ENCODE measurements at places on chromosomes 5 and 9.

DNA sequence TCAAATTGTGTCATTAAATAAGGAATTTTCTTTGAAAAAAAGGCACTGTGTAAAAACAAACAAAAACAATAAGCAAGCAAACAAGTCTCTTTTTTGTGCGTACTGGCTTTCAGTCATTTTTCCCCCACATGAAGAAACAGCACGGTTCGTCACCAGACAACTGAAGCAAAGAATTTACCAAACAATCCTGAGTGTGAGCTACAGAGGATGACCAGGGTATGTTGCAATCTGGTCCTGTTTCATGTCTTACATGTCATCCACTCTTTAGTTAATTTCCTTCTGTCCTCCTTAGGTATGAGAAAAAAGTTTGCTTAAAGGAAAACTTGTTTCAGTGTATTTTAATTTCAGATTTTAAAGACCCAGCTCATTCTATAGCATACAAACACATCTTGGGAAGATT lies 1080.7 kb upstream of the NUDT12 start:
- DNase-seq, result no peak

GRCh38 chr5:180811623-180812124 lies 9.1 kb upstream of the MGAT1 start:
- DNase-seq, result no peak

DNA sequence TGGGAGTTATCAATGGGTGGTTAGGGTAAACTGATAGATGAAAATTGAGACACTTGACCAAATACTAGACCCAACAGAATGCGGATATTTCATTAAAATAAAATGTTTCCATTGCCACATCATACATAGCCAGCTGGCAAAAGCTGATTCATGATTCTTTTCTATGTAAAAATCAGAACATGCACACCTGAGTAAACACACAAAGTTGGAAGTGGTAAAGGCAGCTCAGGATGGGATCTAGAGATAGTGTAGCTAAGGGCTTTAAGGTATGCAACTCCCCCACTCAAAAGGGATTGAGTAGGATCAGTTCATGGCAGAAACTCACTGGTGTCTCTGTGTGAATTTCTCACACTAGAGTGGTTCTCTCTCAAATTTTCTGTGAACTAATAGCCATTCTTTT lies 541.1 kb upstream of the GRAMD2B start:
- no peak for DNase-seq

GRCh38 chr9:135255033-135255840 lies 167.8 kb downstream of the OLFM1 start:
- DNase-seq, result no peak

GRCh38 chr9:111789881-111790280 lies 4.9 kb downstream of the SHOC1 start:
- no peak for DNase-seq

DNA sequence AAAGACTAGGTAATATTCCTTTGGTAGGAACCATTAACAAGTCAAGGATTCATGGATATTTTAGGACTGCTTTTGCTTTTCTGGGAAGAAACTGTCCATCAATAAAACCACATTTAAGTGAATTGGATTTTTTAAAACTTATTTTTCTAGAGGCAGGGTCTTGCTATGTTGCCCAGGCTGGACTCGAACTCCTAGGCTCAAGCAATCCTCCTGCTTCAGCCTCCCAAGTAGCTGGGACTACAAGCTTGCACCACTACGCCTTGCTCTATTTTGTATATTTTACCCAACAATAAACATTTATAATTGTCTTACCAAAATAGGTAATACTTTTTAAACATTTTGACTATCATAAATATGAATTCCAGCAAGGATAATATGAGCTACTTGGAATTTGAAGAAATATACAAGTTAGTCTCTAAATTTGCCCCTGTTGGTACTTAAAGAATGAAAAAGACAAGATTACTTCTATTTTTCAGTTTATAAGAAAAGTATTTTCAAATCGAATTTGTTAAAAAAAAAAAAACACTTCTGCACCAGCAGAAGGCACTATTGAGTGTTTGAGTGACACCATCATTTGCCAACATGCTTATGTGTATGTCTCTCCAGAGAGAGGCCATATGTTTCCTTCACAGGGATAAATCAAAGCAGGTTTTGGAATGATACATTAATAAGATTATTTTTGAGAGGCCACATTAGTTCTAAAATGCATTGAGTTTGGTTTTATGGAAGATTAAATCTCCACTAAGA lies 60.0 kb upstream of the CARTPT start:
- DNase-seq, result no peak

DNA sequence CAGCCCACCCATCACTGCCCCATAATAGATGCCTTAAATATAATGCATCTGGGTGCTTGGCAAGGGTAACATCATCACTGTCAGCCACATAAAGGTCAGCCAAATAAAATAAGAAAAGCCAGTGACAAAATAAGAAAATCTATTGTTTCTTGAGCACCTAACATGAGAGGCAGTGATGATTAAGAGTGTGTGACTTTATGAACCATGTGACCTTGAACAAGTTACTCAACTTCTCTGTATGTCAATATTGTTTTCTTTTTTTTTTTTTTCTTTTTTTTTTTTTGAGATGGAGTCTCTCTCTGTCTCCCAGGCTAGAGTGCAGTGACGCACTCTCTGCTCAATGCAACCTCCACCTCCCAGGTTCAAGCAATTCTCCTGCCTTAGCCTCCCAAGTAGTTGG lies 98.7 kb downstream of the CDK5RAP2 start:
- no peak for DNase-seq

DNA sequence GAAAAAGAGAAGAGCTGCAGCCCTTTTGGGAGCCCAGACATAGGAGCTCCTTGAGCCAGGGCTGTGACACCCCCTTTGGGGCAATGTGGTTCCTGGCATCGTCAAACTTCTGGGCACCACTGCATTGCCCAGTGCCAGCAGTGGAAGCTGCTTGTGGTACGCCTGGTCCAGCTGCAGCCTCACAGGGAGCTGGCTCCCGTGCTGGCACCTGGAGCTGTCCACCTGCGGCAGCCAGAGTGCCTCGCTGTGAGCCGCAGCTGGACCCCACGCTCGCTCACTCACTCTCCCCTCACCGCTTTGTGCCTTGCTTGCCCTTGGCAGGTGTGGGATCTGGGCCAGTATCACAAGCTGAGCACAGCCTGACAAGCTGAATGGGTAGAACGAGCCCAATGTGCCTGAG lies 1150.8 kb upstream of the CDH6 start:
- DNase-seq, result no peak

GRCh38 chr5:5164163-5164562 lies 24.0 kb downstream of the ADAMTS16 start:
- DNase-seq, result no peak

DNA sequence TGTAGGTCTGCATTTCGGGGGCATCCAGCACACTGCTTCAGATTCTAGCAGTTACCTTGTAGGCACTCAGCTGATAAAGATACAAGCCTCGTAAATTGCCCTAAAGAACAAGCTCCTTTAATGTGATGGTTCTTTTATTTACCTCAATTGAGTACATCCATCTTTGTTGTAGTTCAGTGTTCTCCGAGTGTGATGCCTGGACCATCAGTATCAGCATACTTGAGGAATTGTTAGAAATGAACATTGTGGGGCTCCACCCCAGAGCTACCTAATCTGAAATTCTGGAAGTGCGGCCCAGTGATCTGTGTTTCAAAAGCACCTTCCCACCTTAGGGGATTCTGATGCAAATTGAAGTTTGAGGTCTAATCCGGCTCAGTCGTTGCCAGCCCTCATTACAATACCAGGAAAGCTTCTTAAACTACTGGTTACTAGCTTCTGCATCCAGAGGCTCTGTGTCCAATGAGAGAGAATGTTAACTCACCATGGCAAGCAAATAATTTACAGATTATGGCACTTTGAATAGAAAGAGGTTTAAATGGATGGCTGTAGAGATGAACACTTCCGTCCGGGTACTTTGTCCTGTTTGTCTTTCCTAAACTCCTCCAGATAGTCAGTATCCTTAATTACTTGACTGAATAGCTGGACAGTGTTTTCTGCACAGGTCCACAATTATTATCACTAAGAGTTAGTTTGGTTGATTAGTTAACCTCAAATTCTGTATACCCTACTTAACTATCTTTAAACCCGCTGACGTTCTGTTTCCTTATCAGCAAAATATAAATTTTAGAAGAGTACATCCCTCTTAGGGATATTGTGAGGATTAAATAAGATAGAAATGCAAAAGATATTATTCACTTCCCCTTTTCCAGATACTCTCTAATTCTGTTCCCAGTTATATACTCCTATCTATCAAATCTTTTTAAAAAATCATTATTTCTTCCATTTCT lies 47.9 kb downstream of the RAI14 start:
- no peak for DNase-seq

- peak; percentile 30 for DNase-seq
Measured at GRCh38 chr9:89361816-89362646, 43.7 kb downstream of the SECISBP2 start.
